ENCODE measurements at places on chromosomes 2 and 18. TPM values are rescaled to one million over a fixed set of nuclear protein-coding genes. Genes with fewer than 3 reads are reported as not detected.

Gene CFAP65
- total RNA-seq: 0.19 TPM

Gene IL1A
- 0.24 TPM for total RNA-seq

Gene UGT1A4
- total RNA-seq: not detected

Gene CCDC102B
- 15.0 TPM for total RNA-seq

Gene SLC19A3
- total RNA-seq: 537 TPM

Gene CCL20
- 19.2 TPM for total RNA-seq

Gene UGT1A6
- total RNA-seq: 0.82 TPM

Gene ACTR1B
- total RNA-seq: 33.2 TPM

Gene TIGD1
- 3.1 TPM for total RNA-seq

Gene HEATR5B
- 34.0 TPM for total RNA-seq

Gene TUBA4B
- total RNA-seq: not detected

Gene PDE11A
- not detected for total RNA-seq

All from omental fat pad (tissue), 4 donors.